GM18507 (cell line): ENCODE measurements at places on chromosomes 1 and 21.
A peak's percentile ranks its signal among the peaks of the same experiment; 100 is the strongest.

GRCh38 chr1:183646776-183647175, 6.3 kb downstream of the APOBEC4 start:
- no peak for DNase-seq

- peak; percentile 42 for DNase-seq
Observed at GRCh38 chr1:23098463-23099170, 70.0 kb downstream of the LUZP1 start.

DNA sequence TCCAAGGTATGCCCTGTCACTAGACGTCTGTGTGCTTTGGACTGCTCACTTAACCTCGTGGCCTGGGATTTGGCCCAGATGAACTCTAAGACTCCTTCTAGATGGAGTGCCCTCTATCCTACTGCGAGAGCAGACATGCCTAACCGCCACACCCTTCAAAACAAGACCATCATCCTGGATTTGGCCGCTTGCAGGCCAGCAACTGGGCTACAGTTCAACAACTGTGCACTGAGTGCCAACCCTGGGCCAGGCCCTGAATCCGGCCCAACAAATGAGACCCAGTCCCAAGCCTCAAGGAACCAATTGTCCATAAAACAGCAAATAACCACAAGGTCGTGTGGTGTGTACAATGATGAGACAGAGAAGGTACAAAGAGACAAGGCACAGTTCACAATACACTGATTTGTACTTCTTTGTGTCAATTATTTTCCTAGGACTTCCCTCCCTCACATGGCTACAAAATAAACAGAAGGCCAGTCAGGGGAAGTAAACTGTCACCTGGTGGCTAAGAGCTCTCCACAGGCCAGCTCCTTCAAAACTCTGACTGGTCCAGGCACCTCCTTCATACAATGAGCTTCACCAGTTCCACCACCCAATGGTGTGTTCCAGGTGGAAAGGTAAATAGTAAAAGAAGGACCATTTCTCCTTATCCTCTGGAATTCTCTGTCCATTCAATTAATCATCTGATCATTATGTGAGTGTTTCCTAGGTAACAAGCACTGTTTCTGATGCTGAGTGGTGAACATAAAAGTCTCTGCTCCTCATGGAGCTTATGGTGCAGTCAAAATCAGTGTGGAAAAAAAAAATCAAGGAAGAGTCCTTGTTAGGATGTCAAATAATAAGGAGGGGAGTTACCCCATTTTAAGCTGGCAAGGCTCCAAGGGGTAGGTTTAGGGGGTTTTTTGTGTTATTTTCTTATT, 60.4 kb downstream of the CAPZB start:
- no peak for DNase-seq

DNA sequence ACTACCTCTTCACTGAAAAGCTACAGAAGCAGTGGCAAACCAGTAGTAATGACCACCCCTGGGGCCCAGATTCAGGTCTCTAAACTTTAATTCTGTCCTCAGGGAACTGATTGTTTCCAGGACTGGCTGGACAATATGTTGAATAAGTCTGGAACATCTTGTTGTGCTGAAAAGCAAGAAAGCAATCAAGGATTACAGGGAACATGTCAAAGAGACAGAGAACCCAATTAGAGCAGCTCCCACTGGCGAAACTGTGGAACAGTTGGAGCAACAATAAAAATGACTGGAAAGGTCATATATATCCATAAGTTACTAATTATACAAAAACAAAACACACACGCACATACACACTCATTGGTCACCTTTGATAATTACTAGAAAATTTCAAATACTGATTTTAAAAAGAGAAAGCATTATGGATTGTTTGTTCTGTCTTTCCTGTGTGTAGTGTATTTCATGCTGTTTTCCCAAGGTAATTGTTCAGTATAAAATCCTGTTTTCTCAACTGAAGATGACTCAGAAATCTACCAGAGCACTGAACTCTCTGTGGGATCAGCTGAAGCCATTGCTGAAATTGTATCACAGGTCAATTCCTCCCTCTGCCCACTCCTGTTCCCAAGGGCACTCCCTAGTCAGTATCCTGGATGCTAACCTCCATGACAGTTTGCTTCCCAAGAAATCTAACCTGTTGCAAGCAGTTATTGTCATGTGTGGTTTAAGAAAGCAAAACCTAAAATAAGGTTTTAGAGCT, 83.6 kb upstream of the RGS1 start:
- no peak for DNase-seq

GRCh38 chr21:31880816-31881215, 8.0 kb downstream of the HUNK start:
- DNase-seq, result no peak

DNA sequence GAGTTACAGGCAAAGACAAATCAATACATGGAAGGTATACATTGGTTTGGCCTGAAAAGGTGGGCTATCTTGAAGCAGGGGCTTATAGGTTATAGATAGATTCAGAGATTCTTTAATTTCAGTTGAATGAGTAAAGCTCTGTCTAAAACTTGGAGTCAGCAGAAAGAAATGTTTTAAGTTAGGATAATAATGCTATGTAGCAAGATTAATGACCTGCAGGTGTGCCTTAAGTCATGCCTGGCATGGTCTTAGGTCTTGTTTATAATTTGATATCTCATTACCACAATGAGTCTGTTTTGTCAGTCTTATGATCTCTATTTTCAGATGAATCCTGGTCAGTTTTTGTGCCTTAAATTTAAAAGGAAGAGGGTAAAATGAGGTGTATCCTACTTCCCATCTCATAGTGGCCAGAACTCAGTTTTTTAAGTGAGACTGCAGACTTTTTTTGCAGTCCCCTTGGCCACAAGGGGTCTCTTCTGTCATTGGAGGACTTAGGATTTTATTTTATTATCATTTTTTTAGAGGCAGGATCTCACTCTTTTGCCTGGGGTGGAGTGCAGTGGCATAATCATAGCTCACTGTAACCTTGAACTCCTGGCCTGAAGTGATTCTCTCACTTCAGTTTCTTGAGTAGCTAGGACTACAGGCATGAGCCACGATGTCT, 21.3 kb upstream of the PGBD2 start:
- DNase-seq, result no peak

- DNase-seq, result no peak
Observed at GRCh38 chr1:196651637-196652215, at the start of gene CFH. CFH (plus strand) TSS chr1:196652043; CDS start chr1:196652118, 75 bp downstream.

GRCh38 chr1:24289937-24290595, 29.1 kb upstream of the GRHL3 start:
- DNase-seq, result no peak

- DNase-seq, result no peak
Observed at GRCh38 chr1:201251851-201252430, 31.4 kb upstream of the PKP1 start.

- no peak for DNase-seq
Observed at GRCh38 chr21:25927195-25927880, 192.6 kb downstream of the GABPA start.

GRCh38 chr1:179031855-179032513, 6.3 kb downstream of the FAM20B start:
- no peak for DNase-seq

DNA sequence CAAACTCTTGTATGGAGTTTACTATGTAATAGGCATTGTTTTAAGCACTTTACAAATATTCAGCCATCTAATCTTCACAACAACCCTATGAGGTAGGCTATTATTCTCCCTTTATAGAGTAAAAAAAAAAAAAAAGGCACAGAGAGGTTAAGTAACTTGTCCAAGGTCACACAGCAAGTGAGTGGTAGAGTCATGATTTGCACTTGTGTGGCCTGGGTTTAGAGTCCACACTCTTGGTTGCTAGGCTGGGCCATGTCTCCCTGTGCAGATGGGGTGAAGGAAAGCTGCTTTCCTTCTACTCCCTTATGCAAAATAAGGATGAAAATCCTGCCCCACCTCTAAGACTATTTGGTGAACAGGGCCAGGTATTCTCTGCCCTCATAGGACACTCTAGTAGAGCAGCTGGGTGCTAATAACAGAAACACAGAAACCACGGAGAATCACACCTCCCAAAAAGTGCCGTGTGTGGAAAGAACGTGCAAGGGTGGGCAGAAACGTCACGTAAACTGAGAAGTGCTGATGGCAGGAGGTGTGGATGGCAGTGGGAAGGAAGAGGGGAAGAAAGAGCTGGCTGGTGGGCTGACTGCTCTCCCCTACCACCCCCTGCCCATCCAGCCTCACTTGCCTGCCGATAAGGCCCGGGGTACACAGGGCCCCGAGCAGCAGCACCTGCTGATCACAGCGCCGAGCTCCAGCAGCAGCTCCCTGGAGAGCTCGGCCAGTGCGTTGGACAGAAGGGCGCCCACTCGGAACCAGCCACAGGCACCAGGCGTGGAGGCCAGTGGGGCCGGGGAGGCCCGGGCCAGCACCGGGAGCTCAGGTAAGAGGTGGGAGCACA, 28.3 kb upstream of the VPS13D start:
- no peak for DNase-seq

DNA sequence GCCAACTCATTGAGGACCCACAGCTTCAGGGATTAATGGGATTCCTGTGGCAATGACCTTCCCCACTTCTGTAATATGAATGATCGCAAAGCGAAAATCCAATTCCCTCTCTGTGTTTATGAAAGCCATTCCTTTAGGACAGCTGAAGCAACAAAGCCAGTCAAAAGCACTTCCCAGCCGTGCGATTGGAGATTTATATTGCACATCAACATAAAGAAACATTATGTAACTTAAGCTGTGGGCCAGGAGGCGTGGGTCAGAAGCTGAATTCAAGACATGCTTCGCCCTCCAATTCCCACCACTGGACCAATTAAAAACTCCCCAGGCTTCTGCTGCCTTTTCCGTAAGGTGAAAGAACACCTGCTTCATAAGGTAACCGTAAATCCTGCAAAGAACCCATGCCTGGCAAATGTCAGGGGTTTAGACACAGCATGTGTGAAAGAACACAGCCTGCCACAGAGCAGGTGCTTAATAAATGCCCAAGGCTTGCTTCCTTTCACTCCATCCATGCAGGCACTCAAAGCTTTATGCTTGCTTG, 138.9 kb upstream of the SOD1 start:
- no peak for DNase-seq

DNA sequence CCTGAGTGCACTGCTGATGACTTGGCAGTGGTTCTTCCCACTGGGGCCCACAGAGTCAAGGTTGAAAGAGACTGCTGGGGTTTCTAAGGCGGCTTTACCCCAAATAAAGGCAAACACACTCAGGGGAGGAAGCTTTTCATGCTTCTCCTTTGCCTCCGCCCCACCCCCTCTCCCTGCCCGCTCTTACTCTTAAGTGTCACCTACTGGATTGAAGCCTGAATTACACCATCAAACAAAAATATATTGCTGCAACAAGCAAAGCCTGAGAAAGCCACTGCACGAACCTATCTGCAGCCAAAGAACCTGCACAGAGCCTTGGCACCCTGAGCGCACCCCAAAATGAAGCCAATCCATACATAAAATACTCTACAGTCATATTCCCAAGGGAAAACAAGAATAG, 63.1 kb downstream of the PTGFR start:
- no peak for DNase-seq

GRCh38 chr1:183702087-183702812, 49.1 kb upstream of the APOBEC4 start:
- DNase-seq, result no peak

DNA sequence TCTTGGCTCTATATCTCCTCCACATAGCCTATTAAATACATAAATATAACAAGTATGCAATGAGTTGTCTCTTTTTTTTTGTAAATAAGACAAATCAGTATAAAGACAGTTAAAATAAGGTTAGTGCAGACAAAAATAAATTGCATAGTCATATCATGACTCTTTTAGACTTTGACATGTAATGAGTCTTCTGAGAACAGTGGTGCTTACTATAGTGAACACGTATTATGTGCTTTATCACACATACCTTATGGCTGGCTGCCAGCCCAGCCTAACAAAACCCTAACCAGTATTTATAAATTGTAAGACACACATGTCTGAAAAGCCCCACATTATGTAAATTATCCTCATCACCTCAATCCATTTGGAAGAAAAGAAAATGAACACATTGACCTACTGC, 29.1 kb upstream of the F13B start:
- DNase-seq, result no peak

DNA sequence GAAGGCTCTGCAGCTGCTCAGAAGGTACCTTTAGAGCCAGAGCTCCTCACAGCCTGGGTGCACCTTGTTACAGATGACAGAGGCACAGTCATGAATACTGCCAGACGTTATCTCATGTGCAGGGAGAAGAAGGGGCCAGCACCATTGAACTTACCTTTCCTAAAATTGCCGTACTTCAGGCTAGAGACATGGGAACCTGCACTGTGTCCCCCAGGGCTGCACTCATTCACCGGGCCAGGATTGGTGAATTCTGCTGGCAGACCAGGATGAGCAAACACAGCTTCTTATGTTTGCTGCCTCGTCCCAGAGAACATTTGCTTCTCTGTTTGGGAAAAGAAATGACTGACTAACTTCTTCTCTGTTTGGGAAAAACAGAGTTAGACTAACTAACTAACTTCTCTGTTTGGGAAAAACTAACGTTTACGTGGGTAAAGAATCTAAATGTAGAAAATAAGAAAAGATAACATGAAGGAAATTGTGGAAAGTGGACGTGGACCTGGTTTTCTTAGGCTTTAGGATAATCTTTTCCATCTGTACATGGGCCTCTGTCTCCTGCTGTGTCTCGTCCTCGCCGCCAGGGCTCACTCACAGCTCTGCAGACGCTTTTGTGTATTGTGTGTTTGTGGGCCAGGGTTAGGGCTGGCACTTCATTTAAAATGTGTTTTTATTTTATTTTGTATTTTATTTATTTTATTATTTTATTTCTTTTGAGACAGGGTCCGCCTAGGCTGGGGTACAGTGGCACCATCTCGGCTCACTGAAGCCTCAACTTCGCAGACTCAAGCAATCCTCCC, 9.9 kb downstream of the OBSCN start:
- DNase-seq, result no peak

GRCh38 chr1:12014141-12014991, 4.9 kb upstream of the MIIP start:
- DNase-seq, result no peak

- DNase-seq, result no peak
Observed at GRCh38 chr21:41924368-41924754, 29.5 kb downstream of the C2CD2 start.

DNA sequence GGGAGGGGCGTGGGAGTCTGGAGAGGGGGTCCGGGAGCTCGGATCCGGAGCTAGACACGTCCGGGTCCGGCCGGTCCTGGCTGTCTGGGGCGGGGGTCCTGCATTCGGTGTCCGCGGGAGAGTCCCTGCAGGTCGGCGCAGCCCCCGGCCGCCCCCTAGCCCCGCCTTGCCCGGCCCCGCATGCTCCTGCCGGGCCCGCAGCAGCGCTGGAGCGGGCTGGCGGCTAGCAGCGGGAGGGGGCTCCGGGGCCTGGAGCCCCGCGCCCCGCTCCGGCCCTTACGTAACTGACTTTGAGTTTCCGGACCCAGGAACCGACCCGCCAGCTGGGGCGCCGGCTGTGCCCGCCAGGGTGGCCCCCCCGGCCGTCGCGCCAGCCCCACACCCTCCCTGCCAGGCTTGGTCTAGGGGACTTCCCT, 26.9 kb upstream of the EPB41 start:
- no peak for DNase-seq

GRCh38 chr1:199612976-199613774, 414.3 kb upstream of the NR5A2 start:
- DNase-seq, result no peak

- DNase-seq, result no peak
Observed at GRCh38 chr1:47351305-47351704, 17.7 kb downstream of the CMPK1 start.
